Panc1 (cell line): ENCODE measurements at places on chromosomes 5 and 9. TPM values are rescaled to one million over a fixed set of nuclear protein-coding genes. Genes with fewer than 3 reads are reported as not detected.

DNA sequence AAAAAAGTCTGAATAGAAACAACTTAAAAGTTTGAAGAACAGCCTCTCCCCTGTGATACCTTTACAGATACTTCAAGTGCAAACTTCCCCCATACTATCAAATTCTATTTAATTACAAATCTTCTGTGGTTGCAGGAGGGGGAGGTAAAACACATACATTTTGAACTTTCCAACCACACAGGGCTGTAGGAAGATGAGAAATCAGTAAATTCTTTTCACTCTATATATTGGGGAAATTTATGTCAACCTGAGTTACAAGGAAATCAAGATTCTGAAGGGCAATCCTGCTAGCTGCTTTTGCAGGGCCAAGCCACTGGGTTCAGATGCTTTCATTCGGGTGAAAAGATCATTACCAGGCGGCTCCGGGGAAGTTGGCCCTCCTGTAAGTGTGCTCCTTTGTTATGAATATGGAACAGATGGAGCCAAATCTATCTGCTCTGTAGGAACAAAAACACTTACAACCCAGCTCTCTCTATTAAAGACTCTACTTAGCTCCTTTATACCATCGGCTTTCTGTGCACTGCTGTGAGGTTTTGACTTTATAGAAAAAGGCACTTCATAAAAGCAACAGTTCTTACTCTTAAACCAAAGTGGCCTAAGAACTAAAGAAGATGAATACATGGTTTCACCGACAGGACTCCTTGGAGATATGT is 269.1 kb downstream of the EFNA5 start:
- H3K36me3 ChIP-seq, result no peaks in the 10 kb centered on the region
- H3K4me3 ChIP-seq, result no peak overlapping the region
- H3K27me3 ChIP-seq, result no peaks in the 10 kb centered on the region
- H3K4me1 ChIP-seq, result peaks cover 6% of the 10 kb centered on the region; the same call in 1 of the 2 replicates

- no peaks in the 10 kb centered on the region for H3K27me3 ChIP-seq
- no peak overlapping the region for H3K27ac ChIP-seq
- no peaks in the 10 kb centered on the region for H3K36me3 ChIP-seq
- H3K4me1 ChIP-seq, result no peaks in the 10 kb centered on the region
- no peak overlapping the region for H3K4me3 ChIP-seq
These were observed 10.5 kb upstream of the IPPK start for GRCh38 chr9:92680166-92681119.

GRCh38 chr5:171622010-171622409 is 163.6 kb upstream of the SMIM23 start:
- H3K4me3 ChIP-seq, result no peak overlapping the region
- no peaks in the 10 kb centered on the region for H3K36me3 ChIP-seq
- no peaks in the 10 kb centered on the region; the same call in 1 of the 2 replicates for H3K27me3 ChIP-seq
- DNase-seq, result no peak
- H3K4me1 ChIP-seq, result no peaks in the 10 kb centered on the region

DNA sequence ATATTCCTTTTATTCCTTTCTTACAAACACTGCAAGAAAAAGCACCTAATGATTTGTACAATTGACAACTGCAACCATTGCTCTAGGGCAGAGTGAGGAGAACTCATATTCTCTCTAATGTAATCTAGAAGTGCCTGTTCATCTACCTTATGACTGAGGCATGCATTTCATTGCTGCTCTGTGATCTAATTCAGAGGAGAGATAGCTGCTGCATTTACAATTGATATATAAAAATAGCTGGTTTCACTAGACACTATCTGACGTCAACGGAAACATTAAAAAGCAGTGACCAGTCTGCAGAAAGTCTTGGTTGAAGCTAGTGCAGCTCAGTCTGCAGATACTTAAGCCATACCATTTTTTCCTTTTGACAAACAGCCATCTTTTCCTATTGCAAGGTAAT is 72.8 kb upstream of the C6 start:
- H3K27ac ChIP-seq, result no peak overlapping the region
- H3K27me3 ChIP-seq, result no peaks in the 10 kb centered on the region
- no peak overlapping the region for H3K4me3 ChIP-seq
- no peaks in the 10 kb centered on the region for H3K4me1 ChIP-seq
- no peak for DNase-seq

- H3K36me3 ChIP-seq, result no peaks in the 10 kb centered on the region
- no peak for DNase-seq
- H3K4me3 ChIP-seq, result peak overlapping the region; percentile 53
- H3K27ac ChIP-seq, result peak overlapping the region; percentile 51
- H3K4me1 ChIP-seq, result peaks cover 8% of the 10 kb centered on the region
These were observed 1.2 kb upstream of the GCNT4 start for GRCh38 chr5:75053304-75054133.

GRCh38 chr5:168218746-168219145 is 72.7 kb upstream of the WWC1 start:
- no peak overlapping the region for H3K4me3 ChIP-seq
- no peak for DNase-seq
- H3K27me3 ChIP-seq, result peaks cover 4% of the 10 kb centered on the region
- H3K4me1 ChIP-seq, result no peaks in the 10 kb centered on the region
- H3K27ac ChIP-seq, result no peak overlapping the region
- H3K36me3 ChIP-seq, result no peaks in the 10 kb centered on the region

- no peak overlapping the region for H3K27ac ChIP-seq
- H3K27me3 ChIP-seq, result 0 out of 2 replicates have a peak, but pooled peaks cover 2% of the 10 kb centered on the region
- H3K4me1 ChIP-seq, result no peaks in the 10 kb centered on the region
- H3K36me3 ChIP-seq, result no peaks in the 10 kb centered on the region
These were observed 33.0 kb upstream of the SLC1A3 start for GRCh38 chr5:36573438-36573837.

GRCh38 chr9:33375841-33376321 is 26.5 kb downstream of the AQP7 start:
- no peak overlapping the region for H3K27ac ChIP-seq
- DNase-seq, result no peak
- H3K27me3 ChIP-seq, result no peaks in the 10 kb centered on the region
- H3K4me3 ChIP-seq, result no peak overlapping the region

- H3K36me3 ChIP-seq, result no peaks in the 10 kb centered on the region
- no peak within 1 kb of the TSS for H3K4me3 ChIP-seq
- H3K27me3 ChIP-seq, result no peaks in the 10 kb centered on the region
- no peaks in the 10 kb centered on the region for H3K4me1 ChIP-seq
- no peak within 1 kb of the TSS for H3K27ac ChIP-seq
These were observed at the start of gene C9orf57 for GRCh38 chr9:72060513-72060912. Gene C9orf57, minus strand, starts transcription at chr9:72060613. Its CDS starts 1,282 bp downstream, at chr9:72059331.

DNA sequence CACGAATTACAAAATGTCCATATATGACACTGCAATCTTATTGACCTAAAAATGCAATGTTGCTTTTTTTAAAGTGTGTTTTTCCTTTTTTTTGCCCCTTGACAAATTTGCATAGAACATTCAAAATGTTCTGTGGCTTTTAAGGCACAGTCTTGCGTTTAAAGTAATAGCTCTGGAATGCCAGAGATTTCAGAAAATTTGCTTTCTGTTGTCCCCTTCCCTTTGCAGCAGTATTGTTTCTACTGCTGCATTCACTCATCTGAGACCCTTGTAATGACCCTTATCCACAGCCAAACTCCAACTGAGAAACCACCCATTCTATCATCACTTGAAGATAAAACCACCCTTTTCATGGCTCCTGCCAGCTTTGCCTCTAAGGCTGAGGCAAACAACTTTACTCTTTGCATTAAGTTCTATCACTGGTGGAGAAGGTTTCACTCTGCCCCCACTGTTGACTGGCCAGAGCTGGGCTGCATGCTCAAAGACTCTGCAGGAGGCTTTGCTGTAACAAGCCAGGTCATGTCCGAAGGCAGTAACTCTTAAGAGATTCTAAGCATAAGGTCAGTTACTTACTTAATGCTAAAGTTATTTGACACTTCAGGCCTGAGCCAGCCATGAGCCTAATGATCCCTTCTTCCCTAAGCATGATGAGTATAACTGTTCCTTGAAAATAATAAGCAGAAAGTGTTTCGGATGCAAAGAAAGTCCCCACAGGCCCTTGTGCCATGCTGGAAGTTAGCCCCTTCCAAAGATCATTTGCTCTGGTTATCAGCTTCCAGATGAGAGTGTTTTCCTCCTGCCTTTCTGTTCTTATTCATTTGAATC is 101.9 kb downstream of the CD180 start:
- no peaks in the 10 kb centered on the region for H3K4me1 ChIP-seq
- H3K27ac ChIP-seq, result no peak overlapping the region
- no peak overlapping the region for H3K4me3 ChIP-seq
- H3K36me3 ChIP-seq, result no peaks in the 10 kb centered on the region
- no peaks in the 10 kb centered on the region; the same call in 1 of the 2 replicates for H3K27me3 ChIP-seq
- no peak for DNase-seq

DNA sequence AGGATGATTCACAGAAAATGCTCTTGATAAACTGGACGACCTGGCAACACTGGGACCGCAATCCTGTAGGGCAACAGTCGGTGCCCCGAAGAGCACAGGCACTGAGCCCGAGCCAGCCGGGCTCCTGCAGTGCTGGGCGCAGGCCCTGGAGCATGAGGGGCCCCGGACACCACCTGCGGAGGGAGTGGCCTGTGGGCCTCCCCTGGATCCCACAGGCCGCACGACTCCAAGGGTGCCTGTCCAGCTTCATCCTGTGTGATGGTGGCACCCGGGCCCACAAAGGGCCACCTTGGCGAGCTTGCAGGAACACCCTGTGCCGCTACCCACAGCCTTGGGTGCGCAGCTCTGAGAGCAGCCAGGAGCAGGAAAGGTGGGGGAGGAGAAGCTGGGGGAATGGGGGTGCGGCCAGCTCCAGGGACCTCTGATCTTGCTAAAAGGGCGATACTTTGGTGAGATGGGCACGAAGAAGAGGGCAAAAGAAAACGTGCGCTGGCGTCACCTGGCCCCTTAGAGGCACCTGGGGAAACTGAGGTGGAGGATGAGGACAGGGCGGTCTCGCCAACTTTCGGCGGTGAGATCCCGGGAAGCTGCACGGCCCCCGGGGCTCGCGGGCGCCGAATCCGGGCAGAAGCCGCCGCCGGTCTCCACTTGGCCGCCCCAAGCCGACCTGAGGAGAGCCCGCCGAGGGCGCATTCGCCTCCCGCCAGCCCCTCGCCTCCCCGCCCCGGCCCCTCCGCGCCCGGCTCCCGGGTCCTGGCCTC is 722 bp downstream of the TBC1D9B start:
- H3K36me3 ChIP-seq, result peaks cover 3% of the 10 kb centered on the region
- peak overlapping the region; percentile 81 for H3K4me3 ChIP-seq
- no peak for DNase-seq
- no peaks in the 10 kb centered on the region for H3K27me3 ChIP-seq
- peaks cover 7% of the 10 kb centered on the region; the same call in 1 of the 2 replicates for H3K4me1 ChIP-seq
- H3K27ac ChIP-seq, result peak overlapping the region; percentile 82

DNA sequence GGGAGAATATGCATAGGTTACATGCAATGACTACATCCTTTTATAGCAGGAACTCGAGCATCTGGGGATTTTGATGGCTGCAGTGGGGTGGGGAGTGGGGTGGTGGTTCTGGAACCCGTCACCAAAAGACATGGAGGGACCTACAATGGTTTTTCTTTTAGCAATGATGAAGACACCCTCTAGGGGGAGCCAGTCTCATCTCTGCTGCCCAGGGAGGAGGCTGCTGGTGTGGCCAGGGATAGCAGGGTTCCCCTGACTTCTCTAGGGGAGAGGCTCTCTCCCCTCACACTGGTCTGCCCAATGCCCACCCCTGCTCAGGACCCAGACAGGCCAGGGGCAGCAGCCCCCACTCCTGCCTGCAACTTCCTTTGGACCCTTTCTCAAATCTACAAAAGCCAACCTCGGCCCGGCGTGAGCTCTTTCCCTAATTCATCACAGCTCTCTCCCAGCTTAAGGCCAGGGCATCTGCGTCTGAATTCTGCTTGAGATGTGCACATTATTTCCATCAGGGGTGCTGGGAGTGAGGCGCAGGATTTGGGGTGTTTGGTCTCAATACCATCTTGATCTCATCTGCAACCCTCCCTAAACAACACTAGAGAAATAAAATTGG is 73.6 kb upstream of the RETREG1 start:
- H3K36me3 ChIP-seq, result peaks cover 6% of the 10 kb centered on the region; the same call in 1 of the 2 replicates
- no peaks in the 10 kb centered on the region for H3K4me1 ChIP-seq
- H3K4me3 ChIP-seq, result no peak overlapping the region
- peak; percentile 20 for DNase-seq

DNA sequence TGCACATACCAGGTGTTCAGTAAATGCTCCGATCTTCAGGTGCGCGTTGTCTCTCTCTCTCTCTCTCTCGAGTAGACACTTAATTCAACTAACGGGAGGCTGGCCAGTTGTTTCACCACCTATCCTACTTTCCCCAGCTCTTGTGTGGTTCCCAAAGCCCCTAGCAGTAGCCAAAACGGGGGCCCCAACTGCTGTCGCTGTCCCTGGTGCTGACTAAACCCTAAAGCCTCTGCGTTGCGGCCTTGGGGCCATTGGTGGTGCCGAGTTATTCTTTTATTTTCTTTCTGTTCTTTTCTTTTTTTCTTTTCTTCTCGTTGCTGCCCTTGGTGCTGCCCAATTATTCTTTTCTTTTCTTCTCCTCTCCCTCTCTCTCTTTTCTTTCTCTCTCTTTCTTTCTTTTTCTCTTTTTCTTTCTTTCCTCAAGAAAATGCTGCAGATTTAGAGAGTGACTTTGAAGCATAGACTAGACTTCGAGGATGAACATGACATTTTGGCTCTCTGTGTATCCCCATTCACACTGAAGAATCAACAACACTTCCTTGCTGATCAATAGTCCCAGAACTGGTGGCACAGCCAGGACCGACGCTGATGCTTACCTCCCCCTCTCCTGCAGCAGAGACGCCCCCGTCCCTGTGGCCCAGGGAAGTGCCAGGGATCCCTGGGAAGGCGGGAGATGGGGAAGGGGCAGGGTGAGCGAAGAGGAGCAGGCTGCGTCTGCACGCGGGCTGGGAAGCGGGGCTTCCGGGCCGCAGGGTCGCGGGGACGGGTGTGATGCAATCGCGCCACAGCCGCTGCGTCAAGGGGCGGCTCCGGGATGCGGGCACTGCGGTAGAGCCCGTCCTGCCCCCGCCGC is at the start of gene FBLL1:
Gene FBLL1 (plus strand): TSS at position 785 of the 853 bp plus-strand sequence. CDS start 200 bp downstream, outside the sequence.
- peak within 1 kb of the TSS; percentile 74; the same call in 1 of the 2 replicates for H3K27ac ChIP-seq
- H3K27me3 ChIP-seq, result no peaks in the 10 kb centered on the region
- DNase-seq, result no peak
- no peaks in the 10 kb centered on the region for H3K4me1 ChIP-seq
- peak within 1 kb of the TSS; percentile 61 for H3K4me3 ChIP-seq

DNA sequence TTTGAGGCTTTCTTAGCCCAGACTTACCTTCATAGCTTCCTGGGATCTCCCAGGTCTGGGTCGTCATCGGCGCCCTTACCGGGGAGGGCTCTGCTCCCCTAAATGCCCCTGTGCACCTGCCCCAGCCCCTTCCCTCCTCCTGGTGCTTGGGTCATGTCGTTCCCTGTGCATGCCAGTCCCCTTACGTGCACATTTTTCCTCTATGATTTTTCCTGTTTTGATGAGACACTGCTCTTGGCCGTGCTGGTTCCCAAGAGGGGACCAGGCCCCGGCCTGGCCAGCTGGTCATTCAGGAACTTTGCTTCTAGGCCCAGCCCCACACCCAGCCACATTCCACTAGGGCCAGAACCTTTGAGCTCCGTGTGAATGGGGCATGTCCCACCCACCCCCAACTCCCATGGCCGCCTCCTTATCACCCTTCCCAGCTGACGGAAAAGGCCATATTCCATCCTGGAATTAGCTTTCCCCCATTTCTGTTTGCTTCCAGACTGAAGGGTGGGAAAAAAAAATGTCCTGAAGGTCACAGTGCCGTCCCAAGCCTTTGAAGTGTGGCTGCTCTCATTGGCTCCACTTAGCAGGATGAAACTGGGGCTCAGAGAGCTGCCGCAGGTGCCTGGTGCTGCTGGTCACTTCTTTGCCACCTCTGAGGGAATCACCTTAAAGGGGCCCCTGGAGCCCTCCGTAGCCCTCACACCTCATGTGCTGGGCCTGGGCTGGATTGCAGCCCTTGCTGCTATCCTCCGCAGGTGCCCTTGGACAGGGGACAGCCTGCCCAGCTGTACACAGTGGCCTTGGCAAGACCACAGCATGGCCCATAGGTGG is 25.1 kb downstream of the ERGIC1 start:
- DNase-seq, result peak; percentile 89
- peaks cover 95% of the 10 kb centered on the region for H3K4me1 ChIP-seq
- no peak overlapping the region for H3K4me3 ChIP-seq
- H3K36me3 ChIP-seq, result no peaks in the 10 kb centered on the region

Gene WHRN
- 18.0 TPM for total RNA-seq
